Body of pancreas (tissue), 4 donors: ENCODE measurements at places on chromosomes 3 and 15. TPM values are rescaled to one million over a fixed set of nuclear protein-coding genes. Genes with fewer than 3 reads are reported as not detected.

The LRRC2 gene
- 1.8 TPM for total RNA-seq

The GRM7 gene
- total RNA-seq: 1.3 TPM

The FEZF2 gene
- not detected for total RNA-seq

The AEN gene
- 23.3 TPM for total RNA-seq

The XIRP1 gene
- not detected for total RNA-seq

The DNAH12 gene
- total RNA-seq: 0.99 TPM

DNA sequence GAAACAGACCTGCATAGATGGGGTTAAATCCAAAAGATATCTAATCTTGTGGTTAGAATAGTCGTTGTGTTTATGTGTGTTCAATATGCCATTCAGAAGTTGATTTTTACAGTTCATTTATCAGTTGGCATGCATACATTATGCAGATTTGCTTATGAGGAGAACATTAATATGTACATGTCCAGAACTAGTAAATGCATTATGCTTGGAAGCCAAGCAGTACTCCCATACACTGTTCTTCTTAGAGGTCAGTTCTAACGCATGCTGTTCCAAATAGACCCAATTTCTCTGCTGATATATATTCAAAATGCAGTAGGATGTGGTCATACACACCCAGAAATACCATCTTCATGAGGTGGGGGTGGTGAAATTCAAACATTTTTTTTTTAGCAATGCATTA, 956 bp downstream of the FGF12 start:
- H3K4me3 ChIP-seq: no peak overlapping the region
- no peak for DNase-seq
- no peaks in the 10 kb centered on the region for H3K27me3 ChIP-seq
- no peak overlapping the region for H3K27ac ChIP-seq
- H3K36me3 ChIP-seq: no peaks in the 10 kb centered on the region

DNA sequence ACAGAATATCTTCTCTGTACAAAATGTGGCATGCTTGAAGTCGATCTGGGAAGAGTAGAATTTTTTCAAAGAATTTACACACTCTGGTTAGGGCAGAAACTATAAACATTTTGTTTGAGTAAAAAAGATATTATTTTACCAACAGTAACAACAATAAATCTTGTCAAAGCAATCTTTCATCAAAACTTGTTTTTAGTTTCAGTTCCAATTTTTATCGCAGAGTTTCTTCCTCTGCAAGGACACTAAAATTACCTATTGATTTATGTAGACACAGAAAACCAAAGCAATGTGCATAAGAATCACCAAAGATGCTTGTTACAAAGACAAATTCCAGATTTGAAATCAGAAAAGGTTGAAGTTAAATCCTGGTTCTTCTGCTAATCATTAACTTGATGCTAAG, 61.9 kb downstream of the CGGBP1 start:
- H3K4me1 ChIP-seq: peaks cover 8% of the 10 kb centered on the region
- H3K4me3 ChIP-seq: no peak overlapping the region
- no peak overlapping the region for H3K27ac ChIP-seq
- no peak for DNase-seq

GRCh38 chr3:71048948-71049347, 534.6 kb downstream of the FOXP1 start:
- H3K4me3 ChIP-seq: no peak overlapping the region
- H3K27me3 ChIP-seq: no peaks in the 10 kb centered on the region
- DNase-seq: no peak

DNA sequence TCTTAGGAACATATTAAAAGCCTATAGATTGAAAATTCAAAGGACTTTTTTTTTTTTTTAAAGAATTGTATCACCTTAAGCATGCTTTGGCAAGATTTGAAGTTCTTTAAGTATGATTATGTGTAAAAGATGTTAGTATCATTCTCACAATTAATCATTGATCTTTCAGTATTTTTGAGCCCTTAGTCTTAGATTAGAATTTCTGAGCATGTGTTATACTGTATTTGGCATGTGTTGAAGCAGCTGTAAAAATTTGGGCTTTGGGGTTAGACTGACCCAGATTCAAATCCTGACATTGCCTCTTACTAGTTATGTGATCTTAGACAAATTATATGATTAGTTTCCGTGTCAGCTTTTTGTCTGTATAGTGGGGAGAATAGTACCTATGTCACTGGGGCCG, 6.3 kb downstream of the OXSR1 start:
- H3K36me3 ChIP-seq: no peaks in the 10 kb centered on the region
- H3K27ac ChIP-seq: no peak overlapping the region
- no peak for DNase-seq
- H3K27me3 ChIP-seq: no peaks in the 10 kb centered on the region
- H3K4me3 ChIP-seq: no peak overlapping the region

GRCh38 chr3:42693530-42693930, 8.2 kb downstream of the KLHL40 start:
- no peak overlapping the region for H3K27ac ChIP-seq
- H3K4me1 ChIP-seq: no peaks in the 10 kb centered on the region
- no peaks in the 10 kb centered on the region for H3K36me3 ChIP-seq
- H3K4me3 ChIP-seq: no peak overlapping the region
- no peak for DNase-seq

- no peaks in the 10 kb centered on the region for H3K27me3 ChIP-seq
- H3K4me3 ChIP-seq: no peak overlapping the region
- DNase-seq: no peak
- H3K4me1 ChIP-seq: no peaks in the 10 kb centered on the region
- no peaks in the 10 kb centered on the region for H3K36me3 ChIP-seq
Measured at GRCh38 chr3:97417-98258, 98.9 kb upstream of the CHL1 start.

DNA sequence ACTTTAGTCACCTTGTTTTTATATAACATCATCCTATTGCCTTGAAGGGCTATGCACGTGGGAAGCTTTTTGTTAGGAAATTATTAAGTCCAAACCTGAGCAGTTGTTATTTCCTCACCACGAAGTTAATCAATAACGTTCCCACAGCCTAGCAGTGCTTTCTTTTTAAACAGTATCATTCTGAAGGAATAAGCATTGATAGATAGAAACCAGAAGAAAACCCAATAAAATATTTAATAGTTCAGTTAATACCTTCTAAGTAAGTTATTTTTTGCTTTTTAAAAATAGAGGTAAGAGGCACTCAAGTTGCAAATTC, 149.3 kb downstream of the KCNMB2 start:
- no peak overlapping the region for H3K27ac ChIP-seq
- no peaks in the 10 kb centered on the region for H3K36me3 ChIP-seq
- H3K4me1 ChIP-seq: no peaks in the 10 kb centered on the region
- H3K4me3 ChIP-seq: no peak overlapping the region
